ENCODE measurements at places on chromosomes 11 and 22.

DNA sequence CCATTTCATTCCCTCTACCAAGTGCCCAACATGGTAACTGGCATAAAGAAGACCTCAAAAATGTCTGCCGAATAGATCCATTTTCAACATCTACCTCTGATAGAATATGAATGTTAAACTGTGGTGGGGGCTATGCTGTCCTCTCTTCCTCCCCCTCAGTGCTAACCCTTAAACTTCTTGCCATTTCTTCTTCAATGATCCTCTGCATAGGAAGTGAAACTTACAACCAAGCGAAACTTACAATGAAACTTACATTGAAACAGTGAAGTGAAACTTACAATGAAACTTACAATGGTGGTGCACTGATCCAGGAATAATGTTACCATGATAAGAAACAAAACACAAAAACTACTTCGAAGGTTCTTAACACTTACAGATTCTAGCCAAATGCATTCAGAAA is 4.7 kb downstream of the RTCB start:
- DNase-seq: peak; percentile 12

GRCh38 chr11:46413760-46414465 is 22.3 kb upstream of the CHRM4 start:
- DNase-seq: no peak

DNA sequence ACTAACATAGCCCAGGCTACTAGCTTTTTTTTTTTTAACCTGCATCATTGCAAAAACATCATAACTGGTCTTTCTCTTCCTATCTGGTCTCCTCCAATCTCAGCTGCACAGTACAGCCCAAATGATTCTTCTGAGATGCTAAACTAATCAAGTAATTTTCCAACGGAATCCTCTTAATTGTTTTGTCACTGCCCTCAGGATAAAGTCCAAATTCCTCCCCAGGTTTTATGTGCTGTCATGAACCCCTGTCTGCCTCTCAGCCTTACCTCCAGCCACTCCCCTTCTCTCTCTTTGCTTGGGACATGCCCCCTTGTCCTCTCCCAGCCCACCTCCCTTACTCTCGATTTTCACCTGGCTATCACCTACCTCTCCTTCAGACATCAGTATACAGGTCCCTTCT is 12.5 kb downstream of the APBB1 start:
- DNase-seq: no peak

GRCh38 chr11:111759376-111759775 is 6.8 kb downstream of the PPP2R1B start:
- no peak for DNase-seq

GRCh38 chr11:128232588-128232987 is 354.8 kb downstream of the ETS1 start:
- no peak for DNase-seq

DNA sequence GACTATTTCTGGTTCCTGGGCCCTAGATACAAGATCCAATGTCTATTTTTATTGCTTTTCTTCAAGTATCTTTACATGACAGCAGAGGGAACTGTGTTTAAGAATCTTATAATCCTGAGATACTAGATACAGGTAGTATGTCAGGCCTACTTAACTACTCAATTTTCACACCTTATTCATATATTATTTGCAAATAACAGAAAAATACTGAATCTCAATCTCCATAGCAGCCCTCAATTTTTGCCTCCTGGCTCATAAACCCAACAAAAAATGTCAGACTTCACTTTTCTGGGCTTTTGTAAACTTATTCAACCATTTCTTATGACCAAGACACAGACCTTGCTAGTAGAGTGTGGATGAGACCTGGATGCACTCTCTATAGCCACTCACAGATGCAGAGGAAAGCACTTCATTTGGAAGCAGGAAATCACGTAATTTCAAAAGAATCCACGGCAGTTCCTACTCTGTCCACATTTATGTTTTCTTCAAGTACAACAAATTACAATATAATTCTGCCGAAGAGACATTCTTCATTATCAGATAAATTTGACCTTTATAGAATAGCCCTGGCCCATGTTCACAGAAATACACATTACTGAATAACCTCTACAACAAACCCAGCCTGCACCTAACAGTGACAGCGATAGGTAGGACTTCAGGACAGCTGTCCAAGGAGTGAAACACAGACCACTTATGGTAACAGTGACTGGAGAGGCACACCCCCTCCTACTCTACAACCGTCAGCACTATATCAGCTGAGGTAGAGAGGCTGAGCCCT is 62.0 kb upstream of the YPEL1 start:
- DNase-seq: no peak

- DNase-seq: no peak
These were observed 170.3 kb downstream of the ARHGAP42 start for GRCh38 chr11:100857236-100858005.

GRCh38 chr11:66317322-66317722 is 478 bp upstream of the CD248 start:
- no peak for DNase-seq

DNA sequence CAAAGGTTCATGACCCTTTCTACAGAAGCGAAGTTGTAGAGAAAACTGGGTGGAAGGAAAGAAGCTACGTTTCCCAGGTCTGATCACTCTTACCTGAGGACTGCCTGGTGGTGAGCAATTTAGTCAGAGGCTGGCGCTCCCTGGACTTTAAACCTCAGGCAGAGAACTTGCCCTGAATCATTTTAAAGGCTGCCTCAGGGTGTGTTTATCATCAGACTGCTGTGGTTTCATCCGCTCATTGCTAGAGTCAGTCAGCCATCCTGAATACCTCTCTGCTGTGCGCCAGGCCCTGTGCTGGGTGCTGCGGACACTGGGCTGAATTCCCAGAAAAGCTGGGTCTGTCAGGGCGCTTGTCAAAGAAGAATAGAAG is 2.7 kb downstream of the DTX4 start:
- no peak for DNase-seq

DNA sequence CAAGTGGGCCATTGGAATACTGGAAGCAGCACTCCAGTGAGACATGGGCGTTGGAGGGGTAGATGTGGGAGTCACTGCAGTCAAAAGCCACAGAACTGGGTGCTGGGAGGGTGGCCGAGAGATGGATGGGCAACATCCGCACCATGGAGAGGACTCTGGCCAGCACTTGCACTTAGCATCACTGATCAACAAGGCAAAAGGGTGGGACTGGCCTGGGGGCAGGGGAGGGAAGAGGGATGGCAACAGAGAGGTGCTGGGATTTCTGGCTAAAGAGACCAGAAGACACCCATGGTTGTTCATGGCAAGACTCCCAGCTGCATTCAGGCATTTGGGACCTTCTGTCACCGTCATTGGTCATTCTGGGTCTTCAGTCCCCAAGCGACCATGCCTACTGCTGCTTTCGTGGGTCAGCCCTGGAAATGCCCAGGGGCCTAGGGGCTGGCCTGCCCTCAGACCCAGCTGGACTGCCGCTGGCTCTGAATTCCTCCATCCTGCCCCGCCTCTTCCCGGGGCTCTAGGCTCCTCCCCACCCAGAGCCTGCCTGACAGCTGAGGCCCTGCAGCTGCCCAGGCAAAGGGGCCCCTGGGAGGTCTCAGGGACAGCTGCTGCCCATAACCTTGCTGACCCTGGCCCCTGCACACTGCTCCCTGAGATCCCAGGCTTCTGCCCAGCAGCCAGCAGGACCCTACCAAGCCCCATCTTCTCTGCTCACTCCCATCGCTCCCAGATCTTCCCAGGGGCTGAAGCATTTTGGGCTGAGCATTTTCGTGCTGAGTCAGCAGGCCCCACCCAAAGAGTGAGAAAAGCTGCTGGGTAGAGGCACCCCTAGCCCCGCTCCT is 13.0 kb upstream of the CDC42EP2 start:
- DNase-seq: peak; percentile 72

GRCh38 chr11:113574586-113574985 is 99.4 kb upstream of the DRD2 start:
- no peak for DNase-seq

GRCh38 chr22:34308101-34308500 is 387.8 kb upstream of the LARGE1 start:
- DNase-seq: no peak

DNA sequence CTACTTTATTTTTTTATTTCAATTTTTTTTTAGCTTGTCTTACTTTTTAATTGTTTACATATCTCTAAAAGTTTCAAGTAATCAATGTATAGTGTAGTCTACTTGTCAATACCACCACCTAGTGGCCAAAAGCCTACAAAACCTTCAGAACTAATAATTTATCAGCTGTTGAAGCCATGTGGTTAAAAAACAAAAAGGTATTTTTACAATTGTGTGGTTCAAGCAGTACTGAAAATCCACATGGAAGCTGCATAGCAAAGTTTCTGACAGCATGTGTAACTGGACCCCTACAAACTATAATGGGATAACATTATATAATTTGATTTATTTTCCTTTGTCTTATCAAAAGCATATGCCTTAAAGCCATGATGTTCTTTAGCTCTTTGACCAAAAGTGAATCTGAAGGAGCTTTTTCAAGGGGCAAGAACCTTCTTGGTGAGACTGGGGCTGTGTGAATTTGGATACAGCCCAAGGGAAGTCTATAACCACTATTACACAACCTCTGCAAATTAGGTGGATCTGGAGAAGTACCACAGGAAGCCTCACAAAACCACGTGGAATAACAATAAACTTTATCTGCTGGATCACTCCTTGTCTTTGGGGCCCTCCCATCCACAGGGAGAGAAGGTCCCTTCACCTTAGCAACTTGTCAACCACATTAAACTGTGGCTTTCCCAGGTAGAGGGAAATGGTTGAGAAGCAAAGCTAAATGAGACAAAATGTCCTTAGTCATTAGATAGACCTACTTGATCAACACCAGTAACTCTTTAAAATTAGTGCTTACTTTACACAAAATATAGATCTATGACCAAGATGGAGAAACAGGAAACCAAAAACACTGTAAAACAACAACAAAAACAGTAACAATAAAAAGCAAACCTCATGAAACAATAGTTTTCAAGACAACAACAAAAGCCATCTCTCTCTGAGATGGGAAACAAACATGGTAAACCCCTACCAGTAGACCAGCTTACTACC is 9.9 kb downstream of the NARS2 start:
- DNase-seq: peak; percentile 76
